Trophoblast cell (in vitro differentiated cells and primary cell): ENCODE measurements at places on chromosomes 12 and 14.

- DNase-seq: peak; percentile 71
Measured at GRCh38 chr12:65891987-65892481, 67.8 kb downstream of the HMGA2 start.

- no peak for DNase-seq
Measured at GRCh38 chr12:39331539-39332261, 111.2 kb downstream of the KIF21A start.

DNA sequence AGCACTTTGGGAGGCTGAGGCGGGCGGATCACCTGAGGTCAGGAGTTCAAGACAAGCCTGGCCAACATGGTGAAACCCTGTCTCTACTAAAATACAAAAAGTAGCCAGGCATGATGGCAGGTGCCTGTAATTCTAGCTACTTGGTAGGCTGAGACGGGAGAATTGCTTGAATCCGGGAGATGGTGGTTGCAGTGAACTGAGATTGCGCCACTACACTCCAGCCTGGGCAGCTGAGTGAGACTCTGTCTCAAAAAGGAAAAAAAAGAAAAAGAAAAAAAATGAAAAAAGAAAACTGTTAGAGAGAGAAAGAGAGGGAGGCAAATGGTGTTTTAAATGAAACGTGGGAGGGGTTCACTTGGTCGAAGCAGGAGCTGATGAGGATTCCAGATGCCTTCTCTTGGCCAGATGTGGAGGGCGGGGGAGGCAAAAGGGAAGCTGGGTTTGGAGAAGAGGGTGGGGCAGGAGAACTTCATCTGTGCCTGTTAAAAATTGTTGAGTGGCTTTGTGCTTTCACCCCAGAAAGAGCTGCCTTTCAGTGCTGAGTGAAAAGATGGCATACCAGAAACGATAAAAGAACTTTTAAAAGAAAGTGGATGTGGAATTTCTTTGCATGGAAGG lies 1.1 kb downstream of the EMP1 start:
- DNase-seq: no peak

DNA sequence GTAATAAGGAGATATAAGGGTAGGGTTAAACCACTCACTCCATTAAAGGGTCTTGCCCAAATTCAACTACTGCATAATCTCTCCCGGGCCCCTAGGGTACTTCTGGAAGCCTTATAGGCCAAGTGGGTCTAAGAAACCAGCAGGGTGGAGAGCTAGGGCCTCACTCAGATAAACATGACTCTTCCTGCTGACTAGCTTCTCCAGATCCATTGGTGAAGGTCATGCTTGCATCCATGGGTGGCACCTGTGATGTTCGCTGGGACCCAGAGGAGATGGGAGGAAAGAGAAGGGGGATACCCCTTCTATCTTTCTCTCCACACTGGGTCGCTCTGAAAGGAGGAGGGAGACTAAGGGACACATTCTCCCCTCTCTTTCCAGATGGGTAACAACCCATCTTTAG lies 36.1 kb upstream of the HIGD1C start:
- DNase-seq: no peak

- DNase-seq: no peak
Measured at GRCh38 chr12:47383942-47384341, 304.2 kb upstream of the AMIGO2 start.

DNA sequence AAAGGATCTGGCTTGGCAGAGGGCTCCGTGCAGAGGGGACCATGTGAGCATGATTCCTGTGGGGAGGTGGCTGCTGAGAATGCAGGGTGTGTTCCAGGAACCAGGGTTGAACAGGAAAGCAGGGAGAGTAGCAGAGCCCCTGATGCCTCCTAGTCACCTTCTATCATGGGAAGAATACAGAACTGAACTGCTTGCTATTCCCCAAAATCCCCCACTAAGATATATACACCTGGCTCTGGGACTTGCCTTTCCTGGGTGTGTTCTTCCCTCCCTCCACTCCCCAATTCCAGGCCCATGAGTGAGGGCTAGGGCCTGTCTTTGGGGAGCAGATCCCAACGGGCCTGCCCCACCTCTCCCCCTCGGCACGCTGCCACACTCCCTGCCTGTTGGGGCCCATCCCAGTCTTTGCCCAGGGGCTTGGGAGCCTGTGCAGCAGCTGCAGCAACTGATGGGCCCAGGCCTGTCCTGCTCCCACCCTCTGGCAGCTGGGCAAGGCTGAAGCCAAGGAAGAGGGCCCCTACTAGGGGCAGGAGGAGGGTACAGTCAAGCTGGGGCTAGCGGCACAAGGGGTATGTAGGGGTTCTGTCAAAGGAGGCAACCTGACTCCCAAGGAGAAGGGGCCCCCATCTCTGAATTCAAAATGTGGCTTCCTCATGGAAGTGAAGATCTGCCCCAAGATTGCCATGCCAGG lies 3.2 kb downstream of the AJUBA start:
- DNase-seq: no peak

DNA sequence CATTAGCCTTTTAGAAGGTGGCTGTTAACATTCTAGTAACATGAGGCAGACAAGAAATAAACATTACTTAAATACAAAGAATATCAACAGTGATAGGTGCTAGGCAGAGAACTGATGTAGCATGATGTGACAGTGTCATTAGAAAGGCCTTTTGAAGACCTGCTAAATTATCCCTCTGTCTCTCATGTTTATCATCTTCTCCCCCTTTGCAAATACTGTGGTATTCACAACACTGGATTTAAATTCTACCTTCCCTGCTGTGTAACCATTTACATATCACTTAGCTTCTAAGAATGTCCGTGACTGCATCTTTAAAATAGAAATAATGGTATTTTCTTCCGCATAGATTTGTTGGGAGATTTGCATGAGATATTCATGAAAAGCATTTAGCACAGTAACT lies 74.4 kb upstream of the CLEC14A start:
- no peak for DNase-seq

GRCh38 chr14:94363151-94363624 lies 25.2 kb downstream of the SERPINA1 start:
- DNase-seq: no peak

DNA sequence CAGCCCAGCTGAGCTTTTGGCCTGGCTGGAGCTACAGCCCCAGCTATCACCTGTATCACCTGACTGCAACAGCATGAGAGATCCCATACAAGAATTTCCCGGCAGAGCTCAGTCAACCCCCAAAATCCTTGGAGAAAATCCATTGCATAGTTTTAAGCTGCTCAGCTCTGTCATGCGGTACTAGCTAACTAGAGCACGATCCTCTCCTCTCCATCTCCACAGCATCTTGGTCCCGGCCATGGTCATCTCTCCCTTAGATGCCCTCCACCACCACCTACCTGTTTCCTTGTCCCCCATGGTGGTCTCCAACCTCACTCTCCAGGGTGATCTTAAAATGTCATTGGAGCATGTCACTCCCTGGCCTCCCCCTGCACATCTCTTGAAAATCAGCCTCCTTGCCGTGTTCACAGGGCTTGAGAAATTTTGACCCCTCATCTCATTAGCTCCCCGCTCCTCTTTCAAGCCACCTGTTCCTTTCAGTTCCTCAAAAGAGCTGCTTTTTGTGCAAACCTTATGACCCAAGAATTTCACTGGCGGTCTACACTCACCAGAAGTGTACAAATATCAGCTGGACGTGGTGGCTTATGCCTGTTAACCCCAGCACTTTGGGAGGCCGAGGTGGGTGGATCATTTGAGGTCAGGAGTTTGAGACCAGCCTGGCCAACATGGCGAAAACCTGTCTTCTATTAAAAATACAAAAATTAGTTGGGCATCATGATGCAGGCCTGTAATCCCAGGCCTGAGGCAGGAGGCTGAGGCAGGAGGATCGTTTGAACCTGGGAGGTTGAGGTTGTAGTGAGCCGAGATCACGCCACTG lies 8.1 kb upstream of the CLMN start:
- DNase-seq: no peak

DNA sequence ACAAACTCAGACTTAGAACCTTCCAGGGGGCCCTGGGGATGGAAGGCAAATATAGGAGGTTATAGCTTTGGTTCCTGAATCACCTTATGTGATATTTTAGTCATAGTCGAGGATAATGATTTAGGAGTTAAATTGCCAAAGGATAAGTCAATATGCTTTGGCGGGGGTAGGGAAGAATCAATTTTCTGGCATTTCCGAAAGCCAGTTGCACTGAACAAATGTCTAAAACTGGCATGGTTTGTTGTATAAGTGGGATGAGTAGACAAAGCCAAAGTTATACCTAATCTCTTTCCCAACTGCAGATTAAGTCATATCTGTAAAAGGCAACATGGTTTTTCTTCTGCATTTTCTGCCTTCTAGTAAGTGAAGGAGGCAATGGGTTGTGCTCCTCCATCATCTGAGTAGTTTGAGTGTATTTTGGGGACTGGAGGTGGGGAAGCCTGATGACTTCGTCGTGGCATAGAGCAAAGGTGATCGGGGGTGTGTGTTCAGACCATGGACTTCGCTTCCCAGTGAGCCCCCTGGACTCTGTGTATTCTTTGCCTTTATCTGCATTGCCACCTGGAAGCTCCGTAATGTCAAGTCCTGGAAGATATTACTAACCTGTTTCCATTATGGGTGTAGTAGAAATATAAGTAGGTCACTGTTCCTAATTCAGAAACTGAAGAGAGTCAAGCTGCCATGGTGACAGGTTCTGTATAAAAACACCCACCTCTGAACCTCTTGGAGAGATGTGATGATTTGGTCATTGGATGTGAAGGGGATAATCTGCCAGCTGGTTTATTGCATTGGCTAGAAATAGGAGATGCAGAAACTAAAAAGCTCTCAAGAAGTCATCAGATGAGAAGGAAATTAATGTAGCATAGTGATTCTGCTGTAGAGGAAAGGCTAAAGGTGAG lies 24.5 kb downstream of the PPFIBP1 start:
- no peak for DNase-seq

DNA sequence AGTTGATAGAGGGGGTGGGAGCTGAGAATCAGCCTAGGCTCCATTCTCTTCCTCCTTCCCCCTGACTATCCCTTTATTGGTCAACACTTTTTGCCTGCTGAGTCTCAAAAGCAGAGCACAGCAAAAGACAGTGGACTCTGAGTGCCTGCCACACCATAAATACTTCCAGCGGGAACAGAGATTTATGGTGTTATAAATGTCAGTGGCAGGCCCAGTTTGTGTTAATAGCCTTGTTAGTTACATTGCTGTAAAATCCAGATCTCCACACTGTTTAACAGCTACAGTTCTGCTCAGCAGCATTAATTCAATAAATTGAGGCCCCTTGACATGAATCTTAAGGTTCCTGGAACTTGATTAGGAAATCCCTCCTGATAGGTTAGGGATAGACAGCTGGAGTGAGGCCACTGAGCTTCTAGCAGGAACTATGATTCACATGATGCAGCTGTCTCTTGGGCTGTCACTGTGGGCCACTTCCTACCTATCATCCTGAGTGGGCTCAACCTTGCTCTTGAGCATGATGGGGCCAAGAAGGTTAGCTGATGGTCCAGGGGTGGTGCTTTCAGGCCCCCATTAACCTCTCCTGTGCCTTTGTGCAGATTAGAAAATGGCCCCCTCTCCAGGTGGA lies 295.2 kb upstream of the SRRM4 start:
- no peak for DNase-seq

DNA sequence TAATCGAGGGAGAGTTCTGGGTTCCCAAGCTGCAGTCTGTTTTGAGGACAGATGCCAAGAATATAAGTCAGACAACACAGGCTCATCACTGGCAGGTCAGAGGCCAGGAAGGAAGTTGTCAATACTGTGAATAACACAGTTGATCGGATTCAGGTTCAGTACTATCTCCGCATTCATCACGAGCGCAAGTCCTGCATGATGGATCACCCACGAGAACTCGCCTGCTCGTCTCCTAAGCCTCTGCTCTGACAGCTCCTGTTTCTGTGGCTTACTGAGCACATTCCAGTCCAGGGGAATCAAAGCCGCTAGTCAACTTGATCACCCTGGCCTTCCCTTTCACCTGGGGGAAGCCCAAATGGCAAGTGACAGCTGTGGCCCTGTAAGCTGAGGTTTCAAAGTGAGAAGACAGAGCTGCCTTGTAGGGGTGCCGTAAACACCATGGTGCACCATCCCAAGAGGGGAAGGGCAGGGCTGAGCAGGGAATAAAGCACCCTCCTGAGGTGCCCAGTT lies 60.1 kb upstream of the DICER1 start:
- DNase-seq: no peak

- DNase-seq: peak; percentile 33
Measured at GRCh38 chr12:113287899-113288282, 47.0 kb downstream of the SLC8B1 start.

- peak; percentile 98 for DNase-seq
Measured at GRCh38 chr14:102097441-102098135, 10.7 kb upstream of the HSP90AA1 start.

DNA sequence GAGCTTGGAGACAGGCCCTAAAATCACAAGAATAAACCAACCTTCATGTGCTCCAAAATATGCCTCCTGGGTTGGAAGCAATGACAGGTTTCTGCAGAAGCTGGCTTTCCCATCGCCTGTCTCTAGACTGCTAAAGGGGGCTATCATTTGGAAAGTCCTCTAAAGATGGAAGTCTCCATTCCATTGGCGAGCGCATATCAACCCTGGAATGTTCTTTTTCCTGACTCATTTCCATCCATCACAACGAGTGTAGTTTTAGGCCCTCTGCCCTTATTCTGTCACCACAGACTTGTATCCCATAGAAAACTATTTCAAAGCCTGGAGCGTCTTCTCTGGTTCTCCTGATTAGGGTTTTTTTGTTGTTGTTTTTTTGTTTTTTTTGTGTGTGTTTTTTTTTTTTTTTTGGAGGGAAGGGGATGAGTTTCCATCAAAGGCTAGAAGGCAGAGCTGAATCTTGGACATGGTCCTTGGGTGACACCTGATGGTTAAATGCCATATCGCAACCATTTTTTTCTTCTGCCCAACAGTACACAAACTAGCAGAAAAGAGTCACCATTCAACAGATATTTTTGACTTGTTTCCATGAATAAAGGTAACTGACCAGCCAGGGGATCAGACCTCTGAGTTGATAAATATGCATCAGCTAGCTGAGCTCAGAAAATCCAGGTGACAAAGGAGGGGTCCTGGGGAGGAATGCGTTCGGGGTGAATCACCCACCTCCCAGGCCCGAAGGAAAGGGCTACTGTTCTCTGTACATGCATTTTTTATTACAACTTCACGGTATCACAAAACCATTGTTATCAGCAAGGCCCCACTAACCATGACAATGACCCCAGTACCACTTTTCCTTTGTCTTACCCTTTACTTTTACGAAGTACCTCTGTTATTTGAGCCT lies 40.5 kb downstream of the KCNA5 start:
- DNase-seq: peak; percentile 50

GRCh38 chr12:24750263-24750662 lies 198.6 kb downstream of the BCAT1 start:
- no peak for DNase-seq

DNA sequence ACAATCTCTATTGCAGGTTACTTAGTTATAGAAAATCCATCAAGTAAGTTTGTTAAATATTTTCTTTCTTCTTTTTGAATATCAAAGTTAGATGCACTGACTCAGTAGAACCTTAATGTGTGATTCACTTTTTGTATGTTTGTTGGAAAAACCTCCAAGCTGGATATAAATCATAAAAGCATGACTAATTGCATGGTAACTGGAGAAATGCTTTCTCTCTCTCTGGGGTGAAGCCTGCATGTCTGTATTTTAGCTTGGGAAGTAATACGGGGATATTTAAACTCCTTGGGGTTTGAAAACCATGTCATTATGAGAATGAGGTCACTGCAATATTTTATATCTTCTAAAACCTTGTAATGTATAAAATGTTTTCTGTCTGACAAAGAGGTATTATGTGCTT lies 58.6 kb upstream of the MYF6 start:
- DNase-seq: no peak
